Ovary (tissue), 10 donors: ENCODE measurements at places on chromosomes 2 and 18. TPM values are rescaled to one million over a fixed set of nuclear protein-coding genes. Genes with fewer than 3 reads are reported as not detected.

Gene PHLPP1
- total RNA-seq, result 10.3 TPM

Gene ARMC9
- 33.5 TPM for total RNA-seq

DNA sequence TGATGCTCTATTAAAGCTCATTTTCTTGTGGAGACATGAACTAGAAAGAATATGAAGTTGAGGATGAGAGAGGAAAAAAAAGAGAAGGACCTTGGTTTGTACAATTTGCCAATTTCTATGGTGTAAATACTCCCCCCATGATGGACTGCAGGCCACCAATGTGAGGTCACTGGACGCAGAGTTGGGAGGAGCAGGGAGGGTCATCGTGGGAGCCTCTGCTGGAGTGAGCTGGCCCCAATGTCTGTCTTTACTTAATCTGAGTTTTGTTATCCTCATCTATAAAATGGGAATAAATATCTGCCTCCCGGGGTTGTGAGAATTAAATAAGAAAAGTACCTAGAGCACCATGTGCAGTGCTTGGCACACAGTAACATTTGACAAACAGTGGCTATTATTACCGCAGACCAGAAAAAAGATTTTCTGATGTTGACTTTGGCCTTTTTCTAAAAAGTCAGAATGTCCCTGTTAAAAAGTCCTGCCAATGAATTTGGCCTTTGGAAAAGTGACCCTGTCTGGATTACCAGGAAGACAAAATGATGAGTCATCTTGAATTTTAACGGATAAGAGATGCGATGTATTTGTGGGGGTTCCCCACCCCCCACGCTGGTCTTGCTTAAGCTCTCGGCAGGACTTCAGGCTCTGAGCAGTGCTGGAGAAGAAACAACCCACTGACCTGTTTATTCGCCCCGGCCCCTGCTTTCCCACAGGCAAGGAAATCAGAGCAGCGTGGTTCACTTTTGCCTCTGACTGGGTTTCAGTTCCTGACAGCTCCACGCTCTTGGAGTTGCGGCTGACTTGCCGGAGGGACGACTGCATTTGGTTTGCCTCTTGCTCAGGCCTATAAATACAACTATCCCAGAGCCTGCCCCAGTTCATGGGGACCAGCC, 50.3 kb upstream of the FOSL2 start:
- peak; percentile 89 for DNase-seq

DNA sequence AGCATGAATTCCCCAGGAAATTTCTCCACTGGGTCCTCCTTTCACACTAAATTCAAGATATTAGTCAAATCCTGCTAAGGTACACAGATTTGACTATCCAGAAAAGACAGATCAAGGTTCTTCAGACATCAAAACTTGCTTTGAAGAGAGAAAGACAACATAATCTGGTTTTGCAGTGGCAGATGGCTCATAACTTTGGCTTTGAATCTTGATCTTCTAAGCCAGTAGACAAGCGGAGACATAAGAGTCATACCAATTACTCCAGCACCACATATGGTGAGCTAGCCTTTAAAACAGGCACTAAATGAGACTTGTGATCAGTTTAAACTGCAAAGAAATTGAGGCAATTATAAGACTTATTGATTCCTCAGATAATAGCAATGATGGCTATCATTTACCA, 29.3 kb downstream of the PDE11A start:
- DNase-seq, result no peak

DNA sequence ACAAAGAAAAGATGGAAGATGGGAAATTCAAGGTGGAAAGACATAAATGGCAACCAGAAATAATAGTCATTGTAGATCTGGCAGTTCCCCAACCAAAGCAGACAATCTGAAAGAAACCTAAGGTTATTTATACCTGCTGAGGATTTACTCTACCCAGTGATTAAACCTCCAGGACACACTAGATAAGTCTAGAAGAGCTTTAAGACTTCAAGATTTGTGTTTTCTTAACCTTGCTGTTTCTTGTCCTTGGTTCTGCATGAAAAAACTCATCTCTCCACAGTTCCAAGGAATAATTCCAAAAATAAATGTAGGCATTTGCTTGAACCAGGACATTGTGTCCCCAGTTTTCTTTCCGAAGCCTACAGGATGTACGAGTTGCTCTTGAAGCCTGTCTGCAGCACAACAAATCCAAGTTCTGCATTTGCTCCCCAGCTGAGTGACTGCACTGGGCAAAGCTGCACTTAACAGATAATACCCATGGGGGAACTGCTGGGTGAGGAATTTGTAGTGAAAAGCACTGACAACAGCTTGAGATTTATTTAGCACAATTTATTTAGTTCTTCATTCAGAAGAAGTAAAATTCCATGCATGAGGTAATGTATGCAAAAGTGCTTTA, 19.8 kb downstream of the DTNA start:
- DNase-seq, result no peak

DNA sequence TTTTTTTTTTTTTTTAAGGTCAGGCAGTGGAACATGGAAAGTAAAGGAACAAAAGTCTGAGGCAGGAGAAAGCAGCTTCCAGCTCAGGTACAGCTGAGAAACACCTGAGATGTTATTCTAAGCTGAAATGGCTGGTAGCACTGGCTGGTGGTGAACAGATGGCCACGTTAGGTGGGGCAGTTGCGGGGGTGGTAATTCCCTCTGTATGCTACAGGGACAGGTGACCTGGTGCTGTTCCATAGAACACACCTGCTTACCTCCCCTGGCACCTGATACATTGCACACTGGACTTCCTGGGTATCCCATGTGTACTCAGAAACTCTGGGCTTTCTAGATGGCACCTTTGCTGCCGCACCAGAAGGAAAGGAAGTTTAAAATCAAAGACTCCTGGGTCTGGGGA, 333.3 kb downstream of the SLC8A1 start:
- DNase-seq, result no peak

- no peak for DNase-seq
Measured at GRCh38 chr2:74025971-74026612, 41.4 kb downstream of the TET3 start.

- no peak for DNase-seq
Measured at GRCh38 chr2:118292991-118293390, 204.7 kb downstream of the INSIG2 start.

DNA sequence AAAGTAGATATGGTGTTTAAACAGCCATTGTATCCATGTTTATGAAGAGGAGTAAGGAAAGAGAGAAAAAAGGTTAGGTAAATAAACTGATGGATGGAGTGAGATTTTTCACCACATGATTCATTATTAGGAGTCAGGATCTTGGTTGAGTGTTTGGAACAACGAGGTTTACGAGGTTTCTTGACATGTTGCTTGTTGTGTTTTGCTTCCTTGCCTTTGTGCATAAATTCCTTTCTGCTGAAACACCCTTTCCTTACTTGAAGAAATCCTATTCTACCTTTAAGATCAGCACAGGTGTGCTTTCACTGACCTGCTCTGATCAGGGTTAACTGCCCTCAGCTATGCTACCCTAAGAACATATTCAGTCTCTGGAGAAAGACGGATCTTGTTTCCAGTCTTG, 66.6 kb downstream of the EFEMP1 start:
- DNase-seq, result no peak

Gene KCNE4
- total RNA-seq, result 8.3 TPM

GRCh38 chr2:203882551-203882950, 15.0 kb downstream of the CTLA4 start:
- DNase-seq, result no peak

DNA sequence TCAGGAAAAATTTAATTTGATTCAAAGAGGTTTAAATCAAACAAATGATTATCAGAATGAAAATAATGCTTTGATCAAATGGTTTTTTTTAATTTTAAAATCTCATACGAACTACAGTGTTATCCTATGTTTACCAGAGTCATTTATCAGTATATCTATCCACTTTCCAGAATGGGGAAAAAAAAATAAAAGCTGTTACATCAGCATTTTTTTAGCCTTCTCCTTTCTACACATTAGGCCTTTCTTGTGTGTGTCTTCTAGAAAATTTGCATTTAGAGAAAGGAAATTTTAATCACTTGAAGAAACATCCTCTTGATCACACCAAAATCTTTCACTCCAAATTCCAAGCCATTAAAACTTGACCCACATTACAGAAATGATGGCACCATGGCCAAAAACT, 608.9 kb upstream of the ID2 start:
- no peak for DNase-seq

Gene NPPC
- 0.68 TPM for total RNA-seq

Gene SERPINB13
- not detected for total RNA-seq

DNA sequence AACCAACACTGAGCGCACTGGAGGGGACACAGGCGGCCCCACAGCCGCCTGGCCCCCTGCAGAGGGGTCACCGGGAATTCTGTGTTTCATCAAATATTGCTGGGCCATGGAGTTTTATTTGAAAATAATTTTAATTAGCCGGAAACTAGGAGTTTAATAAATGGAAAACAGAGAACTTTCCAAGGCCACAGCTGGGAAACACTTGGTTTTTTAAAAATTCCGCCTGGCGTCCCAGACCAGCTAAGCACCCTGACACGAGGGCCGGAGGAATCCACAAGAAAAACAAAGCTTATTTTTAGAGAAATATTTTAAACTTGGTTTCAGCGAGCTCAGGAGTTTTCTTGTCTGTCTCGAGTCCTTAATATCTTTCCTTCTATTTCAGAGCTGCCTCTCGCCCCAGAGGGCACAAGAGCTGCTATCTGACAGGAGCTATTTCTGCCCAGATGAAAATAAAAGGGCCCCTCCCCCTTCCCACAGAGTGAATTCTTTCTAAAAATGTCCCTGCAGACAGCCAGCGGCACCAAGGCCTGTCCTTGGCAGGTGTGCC, 8.2 kb downstream of the ZFP36L2 start:
- peak; percentile 55 for DNase-seq

GRCh38 chr2:61959381-61960293, 54.2 kb downstream of the COMMD1 start:
- DNase-seq, result no peak

Gene ADCYAP1
- not detected for total RNA-seq

Gene INHA
- 78.3 TPM for total RNA-seq
